Left ventricle myocardium superior (tissue), 1 donor: ENCODE measurements at places on chromosomes 1 and 21.
A peak's percentile ranks its signal among the peaks of the same experiment; 100 is the strongest.

DNA sequence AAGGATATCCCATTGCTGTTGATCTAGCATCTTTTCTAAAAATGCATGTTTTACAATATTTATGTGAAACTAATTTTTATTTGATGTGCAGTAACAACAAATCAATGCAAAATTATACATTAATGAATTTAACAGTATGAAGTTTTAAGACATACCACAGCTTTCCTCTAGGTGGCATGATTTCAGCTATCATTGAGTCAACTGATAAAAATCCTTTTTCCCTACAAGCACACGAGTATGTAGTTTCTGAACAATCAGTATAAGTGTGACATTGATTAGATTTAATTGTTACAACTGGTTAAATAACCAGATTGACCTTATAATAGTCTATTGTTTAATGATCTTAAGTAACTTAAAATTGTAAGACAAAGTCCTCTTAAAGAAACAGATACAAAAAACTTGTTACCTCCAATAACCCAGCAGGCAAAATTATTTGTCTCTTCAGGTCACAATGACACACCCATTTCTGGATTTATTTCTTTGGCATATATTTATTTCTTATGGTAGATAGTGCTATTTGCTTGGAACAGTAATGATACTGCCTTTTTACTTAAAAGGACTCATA is 5.8 kb upstream of the TGFB2 start:
- DNase-seq, result no peak

GRCh38 chr1:4944072-4944471 is 289.7 kb downstream of the AJAP1 start:
- no peak for DNase-seq

DNA sequence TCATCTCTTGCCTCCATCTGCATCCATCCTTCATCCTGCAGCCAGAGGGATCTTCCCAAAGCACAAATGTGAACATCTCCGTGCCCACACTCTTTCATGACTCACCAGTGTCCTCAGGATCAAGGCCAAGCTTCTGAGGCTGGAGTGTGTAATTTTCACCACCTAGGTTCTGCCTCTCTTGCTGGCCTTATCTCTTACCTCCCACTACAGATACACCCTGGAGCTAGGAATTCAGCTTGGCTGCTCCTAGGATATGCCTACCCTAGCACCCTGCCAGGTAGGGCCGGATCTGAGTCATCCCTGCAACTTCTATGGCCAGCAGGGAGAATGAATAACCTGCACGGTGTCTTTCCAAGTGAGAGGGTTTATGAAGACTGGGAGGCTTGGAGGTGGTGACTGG is 208.7 kb upstream of the CSF3R start:
- DNase-seq, result no peak

- DNase-seq, result no peak
These were observed 324.9 kb upstream of the POU3F1 start for GRCh38 chr1:38371505-38371844.

DNA sequence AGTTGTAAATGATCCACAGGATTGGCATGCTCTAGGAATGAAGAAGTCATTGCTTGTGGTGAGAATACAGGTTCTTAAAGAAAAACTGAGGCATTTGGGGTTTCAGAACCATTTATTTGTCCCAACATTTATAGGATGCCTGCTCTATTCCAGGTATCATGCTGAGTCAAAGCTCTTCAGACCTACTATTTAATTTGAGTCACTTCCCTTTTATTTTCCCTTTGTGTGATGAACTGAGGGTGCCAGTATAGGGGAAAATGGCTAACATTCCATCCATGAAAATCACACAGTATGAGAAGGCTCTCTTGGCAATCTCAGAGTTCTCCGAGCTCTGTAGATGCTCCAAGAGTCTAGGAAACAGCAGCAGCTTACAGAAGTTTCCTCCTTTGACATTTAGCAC is 110.4 kb downstream of the RNF220 start:
- DNase-seq, result no peak

GRCh38 chr21:45539046-45539795 is 3.0 kb downstream of the SLC19A1 start:
- DNase-seq, result peak; percentile 28
